ENCODE measurements at places on chromosomes 12 and 14.

GRCh38 chr12:121439715-121440114 is 39.8 kb downstream of the RNF34 start:
- no peak for DNase-seq

DNA sequence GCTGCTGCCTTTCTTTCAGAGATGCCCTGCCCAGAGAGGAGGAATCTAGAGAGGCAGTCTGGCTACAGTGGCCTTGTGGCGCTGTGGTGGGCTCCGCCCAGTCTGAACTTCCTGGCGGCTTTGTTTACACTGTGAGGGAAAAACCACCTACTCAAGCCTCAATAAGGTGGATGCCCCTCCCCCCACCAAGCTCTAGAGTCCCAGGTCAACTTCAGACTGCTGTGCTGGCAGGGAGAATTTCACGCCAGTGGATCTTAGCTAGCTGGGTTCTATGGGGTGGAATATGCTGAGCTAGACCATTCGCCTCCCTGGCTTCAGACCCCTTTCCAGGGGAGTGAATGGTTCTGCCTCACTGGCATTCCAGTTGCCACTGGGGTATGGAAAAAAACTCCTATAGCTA is 25.6 kb downstream of the SPATA7 start:
- peak; percentile 38 for DNase-seq

DNA sequence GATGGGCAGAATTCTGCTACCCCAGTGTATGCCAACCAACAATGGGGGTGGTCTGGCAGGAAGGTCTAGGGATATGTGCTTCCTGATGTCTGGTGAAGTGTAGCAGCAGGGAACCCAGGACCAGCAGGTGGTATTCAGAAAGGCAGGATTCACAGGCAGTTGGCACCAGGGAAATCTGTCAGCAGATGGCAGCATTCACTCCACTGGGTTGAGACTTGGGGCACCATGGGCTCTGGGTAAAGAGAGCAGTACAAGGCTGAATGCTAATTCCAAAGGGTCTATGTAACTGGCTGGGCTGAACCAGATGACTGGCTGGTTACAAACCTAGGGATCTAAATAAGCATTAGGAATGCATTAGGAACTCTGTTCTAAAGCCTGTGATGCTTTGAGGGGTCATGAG is 466.9 kb upstream of the STXBP6 start:
- peak; percentile 47 for DNase-seq

DNA sequence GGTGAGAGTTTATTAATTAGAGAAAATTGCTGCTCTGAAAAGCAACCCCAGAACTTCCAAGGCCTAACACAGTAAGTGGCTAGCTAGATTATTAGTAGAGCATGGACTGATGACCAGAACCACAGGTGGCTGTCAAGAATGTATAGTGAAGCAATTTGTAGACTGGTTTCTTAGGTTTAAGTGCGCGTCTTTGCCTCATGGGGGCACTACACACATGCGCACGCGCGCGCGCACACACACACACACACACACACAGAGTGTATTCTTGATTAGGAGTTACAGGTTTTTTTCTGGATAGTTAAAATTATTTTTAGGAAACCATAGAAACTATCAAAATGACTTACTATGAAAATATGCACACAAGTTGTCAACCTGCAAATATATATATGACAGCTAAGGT is 66.5 kb downstream of the BHLHE41 start:
- DNase-seq: peak; percentile 34

DNA sequence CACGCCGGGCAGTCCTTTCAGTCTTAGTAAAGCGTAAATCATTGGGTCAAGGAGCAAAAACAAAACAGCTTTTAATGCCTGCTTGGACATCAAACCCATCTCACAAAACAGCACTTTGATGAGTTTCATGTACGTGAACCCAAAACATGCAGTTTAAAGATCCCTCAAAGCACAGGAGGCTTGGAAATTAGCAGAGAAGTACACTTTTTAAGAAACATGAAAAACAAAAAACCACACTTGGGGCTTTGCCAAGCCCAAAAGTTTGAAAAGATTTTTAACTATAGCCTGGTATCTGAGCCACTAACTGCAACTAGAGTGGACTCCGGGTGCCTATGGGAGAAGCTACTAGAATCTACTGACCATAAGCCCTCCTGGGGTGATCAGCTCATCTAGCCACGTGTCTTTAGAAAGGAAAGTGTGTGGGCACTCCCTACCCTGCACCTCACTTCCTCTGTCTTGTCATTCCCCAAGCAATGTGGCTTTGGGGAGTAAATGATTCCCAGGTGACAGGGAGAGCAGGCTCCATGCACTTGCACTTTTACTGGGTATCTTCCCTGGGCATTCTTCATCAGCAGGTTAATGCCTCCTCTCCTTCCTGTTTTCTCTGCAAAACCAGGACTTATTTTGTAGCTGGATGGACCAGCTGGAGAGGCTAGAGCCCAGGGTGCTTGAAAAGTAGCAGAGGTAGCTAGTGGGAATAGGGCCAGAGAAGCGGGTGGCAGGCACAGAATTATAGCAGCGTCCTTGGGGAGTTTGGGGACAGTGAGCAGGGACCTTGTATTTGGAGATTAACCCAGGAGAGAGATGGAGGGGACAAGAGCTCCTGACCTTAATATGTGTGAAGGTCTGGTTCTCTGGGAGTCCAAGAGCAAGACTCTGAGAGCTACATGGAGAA is 339.3 kb downstream of the BCL11B start:
- DNase-seq: no peak

DNA sequence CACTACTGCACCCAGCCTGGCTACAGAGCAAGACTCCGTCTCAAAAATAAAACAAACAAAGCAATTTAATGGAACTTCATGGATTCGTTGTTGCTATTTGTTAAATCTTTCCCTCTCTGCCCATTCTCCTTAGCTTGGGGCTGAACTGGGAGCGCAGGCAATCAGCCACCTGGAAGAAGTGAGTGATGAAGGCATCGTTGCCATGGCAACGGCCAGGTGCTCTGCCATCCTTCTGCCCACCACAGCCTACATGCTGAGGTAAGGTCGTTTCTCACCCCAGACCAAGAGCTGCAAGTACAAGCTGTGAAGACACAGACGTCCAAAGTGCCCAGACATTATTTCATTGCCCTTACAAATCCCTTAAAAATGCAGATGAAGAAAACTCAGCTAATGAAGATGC is 19.1 kb downstream of the AMDHD1 start:
- peak; percentile 49 for DNase-seq

DNA sequence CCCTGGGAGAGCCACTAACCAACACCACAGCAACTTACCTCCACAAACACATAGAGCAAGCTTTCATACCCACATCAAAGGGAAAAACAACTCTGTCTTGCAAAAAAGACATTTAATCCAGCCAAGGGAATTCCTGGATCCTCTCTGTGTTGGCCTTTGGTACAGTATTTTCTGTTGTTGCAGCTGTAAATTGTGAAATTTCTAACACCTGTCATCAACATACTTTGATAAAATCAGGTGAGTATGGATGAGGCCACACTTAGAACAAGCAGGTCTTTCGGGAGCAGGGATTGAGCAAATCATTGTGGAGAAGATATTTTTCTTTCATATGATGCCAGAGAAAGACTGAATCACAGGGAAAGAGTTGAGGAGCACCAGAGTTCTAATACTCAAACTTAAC is 89.3 kb downstream of the SPTSSA start:
- DNase-seq: no peak

DNA sequence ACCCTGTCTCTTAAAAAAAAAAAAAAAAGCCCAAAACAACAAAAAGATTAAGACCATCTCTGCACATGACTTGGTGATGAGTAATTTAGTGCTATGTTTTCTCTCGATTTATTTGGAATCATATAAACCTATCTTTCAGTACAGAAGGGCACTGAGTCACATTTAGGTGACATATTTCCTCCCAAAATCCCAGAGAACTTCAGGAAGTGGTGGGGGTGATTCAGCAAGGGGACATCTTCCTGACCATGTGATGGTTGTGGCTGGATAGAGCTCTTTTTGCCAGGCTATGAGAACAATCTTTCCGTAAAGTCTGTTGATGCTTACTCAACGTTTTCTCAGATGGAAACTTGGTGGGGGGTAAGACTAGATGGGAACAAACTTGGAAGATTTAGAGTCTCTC is 50.0 kb downstream of the PPFIBP1 start:
- DNase-seq: no peak

DNA sequence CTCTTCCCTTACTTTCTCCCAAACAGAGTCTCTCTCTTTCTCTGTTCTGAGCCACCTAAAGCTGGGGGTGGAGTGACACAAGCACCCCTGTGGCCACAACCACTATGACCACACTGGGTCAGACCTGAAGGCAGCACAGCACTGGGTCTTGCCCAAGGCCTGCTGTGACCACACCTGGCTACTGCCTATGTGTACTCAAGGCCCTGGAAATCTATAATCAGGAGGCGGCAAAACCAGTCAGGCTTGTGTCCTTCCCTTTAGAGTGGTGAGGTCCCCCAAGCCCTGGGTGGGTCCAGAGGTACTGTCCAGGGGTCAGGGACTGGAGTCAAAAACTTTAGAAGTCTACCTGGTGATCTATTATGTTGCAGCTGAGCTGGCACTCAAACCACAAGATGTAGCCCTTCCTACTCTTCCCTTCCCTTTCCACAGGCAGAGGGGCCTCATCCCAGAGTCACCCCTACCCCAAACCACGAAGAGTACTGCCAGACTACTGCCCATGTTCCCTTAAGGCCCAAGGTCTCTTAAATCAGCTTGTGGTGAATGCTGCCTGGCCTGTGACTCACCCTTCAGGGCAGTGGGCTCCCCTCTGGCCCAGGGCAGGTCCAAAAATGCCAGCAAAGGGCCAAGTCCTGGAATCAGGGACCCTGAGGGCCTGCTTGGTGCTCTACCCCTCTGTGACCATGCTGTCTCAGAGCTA is 179.8 kb upstream of the DYRK2 start:
- DNase-seq: no peak

DNA sequence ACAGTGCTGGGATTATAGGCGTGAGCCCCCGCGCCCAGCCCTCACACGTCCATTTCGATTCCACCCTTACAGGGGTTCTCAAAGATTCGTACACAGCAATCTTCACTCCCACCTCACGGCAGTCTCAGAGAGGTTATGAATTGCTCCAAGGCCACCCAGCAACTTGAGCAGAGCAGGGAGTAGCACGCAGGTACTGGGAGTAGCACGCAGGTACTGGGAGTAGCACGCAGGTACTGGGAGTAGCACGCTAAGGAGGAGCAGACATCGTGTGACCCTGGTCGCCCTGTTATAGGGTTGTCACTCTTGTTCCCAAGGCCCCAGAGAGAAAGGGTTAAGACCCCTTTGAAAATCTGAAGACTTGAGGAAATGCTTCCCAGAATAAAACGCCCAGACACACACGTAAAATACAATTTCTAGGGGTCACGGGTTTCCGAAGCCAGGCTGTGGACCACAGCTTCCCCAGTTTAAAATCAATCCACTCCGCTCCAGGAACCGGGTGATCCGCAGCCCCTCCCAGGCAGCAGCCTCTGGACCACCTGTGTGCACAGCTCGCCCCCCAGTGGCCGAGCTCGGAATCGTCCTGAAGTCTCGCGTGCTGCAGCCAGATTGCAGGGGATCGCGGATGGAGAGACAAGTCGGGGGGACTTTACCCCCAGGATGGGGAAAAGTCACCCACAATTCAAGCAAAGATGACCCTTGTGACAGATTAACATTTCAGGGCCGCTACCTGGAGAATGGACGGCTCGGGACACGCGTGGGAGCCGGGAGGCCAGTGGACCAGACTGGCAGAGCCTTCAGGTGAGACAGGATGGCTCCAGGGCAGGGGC is 92.0 kb downstream of the SCARB1 start:
- peak; percentile 83 for DNase-seq

DNA sequence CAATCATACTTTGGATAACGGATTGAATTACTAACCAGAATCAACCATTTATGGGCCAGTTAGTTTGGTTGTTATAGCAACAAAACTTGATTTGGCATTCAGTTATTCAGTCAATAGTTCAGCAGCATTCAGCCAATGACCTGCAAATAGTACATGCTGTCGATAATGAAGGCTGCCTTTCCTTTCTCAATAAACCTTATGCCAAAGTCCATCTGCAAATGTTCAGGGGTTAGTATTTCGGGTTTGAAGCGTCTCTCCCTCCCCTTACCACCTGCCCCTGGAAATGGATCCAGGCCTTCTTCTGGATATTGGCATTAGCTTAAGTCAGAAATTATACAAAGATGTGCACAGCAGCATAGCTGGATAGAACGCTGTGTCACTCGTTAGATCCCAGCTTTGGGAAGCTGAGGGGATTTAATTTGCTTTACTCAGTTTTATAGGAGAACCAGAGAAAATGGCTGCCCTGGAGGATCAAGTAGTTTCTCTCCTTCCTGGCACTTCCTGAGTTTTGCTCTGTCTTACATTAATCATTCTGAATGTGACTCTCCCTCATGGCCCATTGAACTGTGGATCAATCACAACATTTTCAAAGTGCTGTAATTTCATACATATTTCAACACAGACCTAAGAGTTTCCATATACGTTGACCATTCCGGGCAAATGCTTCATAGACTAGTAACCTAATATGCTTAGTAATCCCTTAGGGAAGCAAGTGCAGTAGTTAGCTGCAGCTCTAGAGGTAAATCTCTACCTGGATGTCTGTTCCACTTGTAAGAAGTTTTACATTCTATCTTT is 46.7 kb upstream of the PTPRR start:
- DNase-seq: no peak

DNA sequence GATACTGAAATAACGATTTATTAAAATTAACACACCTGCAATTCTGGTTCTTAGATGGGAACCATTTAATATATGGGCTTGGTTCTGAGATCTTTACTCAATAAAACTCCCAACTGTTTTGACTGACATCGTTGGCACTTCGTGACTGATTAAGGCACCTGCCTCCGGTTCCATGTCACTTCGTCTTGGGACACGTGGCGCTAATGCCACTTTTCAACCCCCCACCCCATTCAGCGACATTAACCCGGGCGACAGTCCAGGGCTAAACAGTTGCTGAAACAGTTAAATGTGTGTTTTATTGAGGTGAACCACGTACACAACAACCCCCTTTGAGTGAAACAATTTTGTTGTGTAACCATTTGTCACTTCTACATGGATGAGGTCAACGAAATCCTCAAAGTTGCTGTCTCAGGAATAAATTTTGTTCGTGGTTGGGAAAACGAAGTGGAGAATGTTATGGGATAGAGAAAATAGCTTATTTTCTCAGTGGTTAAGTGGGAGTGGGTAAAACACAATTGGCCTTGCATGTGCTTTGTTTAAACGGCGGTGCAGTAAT is 9.9 kb upstream of the SLC38A2 start:
- no peak for DNase-seq

- DNase-seq: no peak
Observed at GRCh38 chr14:94966344-94966743, 191.0 kb downstream of the DICER1 start.
